ENCODE measurements at places on chromosomes 12 and 14.

GRCh38 chr14:89308232-89308959 lies 108.6 kb downstream of the FOXN3 start:
- no peak for DNase-seq

DNA sequence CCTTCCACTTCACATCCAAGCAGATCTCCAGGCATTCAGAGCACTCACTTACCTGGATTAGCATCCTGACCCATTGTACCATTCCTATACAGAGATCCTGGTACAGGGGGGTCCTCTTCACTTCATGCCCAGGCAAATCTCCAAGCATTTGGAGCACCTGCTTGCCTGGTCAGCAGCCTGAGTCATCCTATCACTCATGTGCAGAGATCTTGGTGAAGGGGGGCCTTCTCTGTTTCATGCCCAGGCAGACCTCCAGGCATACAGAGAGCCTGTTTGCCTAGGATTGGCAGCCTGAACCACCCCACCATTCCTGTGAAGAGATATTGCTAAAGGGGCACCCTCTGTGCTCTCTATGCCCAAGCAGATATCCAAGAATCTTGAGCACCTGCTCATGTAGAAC lies 111.1 kb upstream of the CCDC175 start:
- no peak for DNase-seq

- DNase-seq, result no peak
Observed at GRCh38 chr14:81633496-81633895, 99.8 kb upstream of the SEL1L start.

DNA sequence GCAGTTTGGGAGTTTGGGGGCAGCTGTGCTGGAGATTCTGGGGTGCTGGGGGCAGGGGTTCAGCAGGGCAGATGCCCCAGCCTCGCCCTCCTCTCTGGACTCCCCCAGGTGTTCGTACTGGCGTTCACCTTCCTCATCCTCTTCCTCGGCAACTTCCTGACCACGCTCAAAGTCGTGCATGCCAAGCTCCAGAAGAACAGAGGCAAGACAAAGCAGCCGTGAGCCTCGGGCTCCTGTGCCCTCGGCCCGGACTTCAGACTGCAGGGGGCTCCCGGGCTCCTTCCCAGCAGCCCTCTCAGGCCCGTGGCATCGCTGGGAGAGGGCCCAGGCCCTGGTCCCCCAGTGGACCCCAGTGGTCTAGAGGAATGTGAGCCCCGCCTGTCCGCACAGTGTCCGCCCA lies 18.0 kb downstream of the RHOF start:
- DNase-seq, result no peak

GRCh38 chr12:27578689-27579372 lies 54.8 kb downstream of the PPFIBP1 start:
- DNase-seq, result no peak

- peak; percentile 17 for DNase-seq
Observed at GRCh38 chr14:77421201-77421600, 2.1 kb downstream of the NOXRED1 start.

DNA sequence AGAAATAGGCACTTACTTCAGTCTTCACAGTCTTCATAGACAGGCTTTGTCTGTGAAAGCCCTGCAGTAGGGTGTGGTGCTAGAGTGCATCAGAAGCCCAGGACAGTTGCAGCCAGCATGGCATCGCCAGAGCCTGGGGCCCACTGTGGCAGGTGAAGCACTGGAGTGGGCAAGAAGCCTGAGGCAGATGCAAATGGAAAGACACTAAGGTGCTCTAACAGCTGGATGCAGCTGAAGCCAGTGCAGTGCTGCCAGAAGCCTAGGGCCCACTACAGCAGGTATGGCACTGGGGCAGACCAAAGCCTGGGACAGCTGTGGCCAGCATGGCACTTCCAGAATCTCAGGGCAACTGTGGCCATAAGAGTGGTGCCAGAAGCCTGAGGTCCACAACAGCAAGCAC lies 358.6 kb downstream of the SYT1 start:
- no peak for DNase-seq

GRCh38 chr12:38445040-38445439 lies 128.5 kb downstream of the ALG10B start:
- no peak for DNase-seq

DNA sequence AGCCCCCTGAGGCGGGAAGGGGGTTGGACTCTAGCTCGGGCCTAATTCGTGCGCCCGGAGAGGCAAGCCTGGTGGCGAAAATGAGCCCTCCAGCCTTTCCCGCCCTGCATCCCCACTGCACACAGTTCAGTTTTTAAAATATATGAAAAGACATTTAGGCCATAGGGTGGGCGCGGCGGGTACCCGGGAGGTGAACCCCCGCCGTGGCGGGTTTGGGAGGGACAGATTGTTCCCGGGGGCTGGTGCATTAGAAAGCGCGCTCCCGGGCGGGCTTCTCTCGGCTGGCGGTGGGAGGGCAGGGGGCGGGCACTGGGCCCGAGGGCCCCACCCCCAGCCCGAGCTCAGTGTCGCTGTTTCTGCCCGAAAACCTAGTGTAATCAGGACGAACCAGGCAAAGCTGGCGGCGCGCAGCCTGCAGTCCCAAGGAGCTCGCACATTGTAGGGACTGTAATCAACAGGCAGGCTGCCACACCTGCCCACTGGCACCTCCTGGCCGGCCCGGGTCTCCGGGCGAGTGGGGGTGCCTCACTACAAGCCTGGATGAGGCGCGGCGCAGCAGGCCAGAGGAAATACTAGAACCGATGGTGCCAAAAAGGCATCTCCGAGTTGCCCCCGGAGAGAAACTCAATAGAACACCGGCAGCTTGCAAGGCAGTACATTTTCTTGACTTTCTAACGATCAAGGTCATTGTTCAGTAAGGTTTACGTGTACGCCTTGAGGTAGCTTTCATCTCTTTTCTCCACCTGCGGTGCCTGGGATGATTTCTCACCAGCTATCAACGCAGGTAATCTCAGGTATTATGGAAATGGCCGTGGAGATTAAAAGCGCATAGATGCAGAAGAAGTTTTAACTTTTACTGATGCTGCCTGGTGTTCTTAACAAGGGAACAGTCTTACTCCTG lies 764 bp upstream of the SPTB start:
- DNase-seq, result no peak

DNA sequence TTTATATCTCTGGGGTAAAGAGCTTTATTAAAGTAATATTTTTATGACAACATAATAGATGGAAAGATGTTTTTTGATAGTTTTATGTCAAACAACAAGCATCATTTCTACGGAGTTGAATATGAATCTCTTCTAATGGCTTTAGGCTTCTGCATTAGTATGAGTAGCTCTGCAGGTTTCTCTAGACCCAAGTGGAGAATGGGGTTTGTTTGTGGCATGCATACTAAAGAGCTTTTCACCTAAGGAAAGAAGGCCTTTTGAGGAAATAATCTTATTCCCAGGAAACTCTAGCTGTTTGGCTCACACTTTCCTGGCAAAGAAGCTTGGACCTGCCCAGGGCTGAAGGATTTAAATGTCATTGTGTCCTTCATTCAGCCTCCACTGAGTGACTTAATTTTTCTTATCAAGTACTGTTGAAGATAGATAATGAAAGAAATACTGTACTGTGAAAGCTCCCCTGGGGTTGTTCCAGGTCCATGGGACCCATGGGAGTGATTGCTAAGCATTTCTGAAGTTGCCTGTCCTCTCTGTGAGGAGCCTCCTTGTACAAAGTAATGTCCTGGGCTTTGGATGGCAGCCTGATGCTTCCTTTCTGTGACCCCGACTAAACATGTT lies 469.3 kb downstream of the LRIG3 start:
- DNase-seq, result no peak

- DNase-seq, result no peak
Observed at GRCh38 chr12:82690006-82690405, 3.3 kb downstream of the TMTC2 start.

DNA sequence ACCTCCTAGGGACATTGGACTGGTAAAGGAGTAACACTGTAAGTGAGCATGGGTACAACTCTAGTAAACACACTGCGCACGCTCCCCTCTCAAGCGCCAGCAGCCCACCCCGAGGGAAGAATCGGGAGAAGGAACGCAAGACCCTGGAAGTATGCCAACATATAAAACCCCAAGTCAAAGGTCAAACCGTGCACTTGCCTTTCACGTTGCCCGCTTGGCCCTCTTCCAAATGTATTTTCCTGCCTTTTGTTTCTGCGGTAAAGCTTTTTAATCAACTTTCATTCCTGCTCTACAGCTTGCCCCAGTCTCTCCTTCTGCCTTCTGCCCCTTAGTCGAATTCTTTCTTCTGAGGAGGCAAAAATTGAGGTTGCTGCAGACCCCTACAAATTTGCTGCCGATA lies 17.6 kb upstream of the CHST11 start:
- DNase-seq, result no peak

GRCh38 chr14:105209646-105210045 lies 28.5 kb upstream of the NUDT14 start:
- DNase-seq, result no peak

DNA sequence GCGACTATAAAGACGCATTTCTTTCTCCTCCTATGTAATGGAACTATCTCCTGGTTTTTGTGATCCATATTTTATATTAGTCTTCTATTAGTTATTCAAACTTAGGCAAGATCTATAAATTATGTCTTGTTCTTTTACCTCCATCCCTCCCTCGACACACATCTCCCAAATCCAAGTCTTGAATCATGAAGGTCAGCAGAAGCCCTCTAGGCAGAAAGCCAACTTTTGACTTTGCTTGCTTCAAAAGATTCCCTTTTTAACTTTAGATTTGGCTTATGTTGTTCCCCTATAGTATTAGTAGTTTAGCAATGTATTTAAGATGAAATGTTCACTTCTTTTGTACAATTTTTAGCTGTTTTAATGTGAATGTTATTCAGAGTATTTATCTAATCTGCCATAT lies 689.8 kb downstream of the SLC6A15 start:
- DNase-seq, result no peak

- peak; percentile 22 for DNase-seq
Observed at GRCh38 chr12:46659032-46659650, 166.7 kb downstream of the SLC38A4 start.

- DNase-seq, result no peak
Observed at GRCh38 chr12:46244273-46244915, 24.4 kb downstream of the SLC38A1 start.

DNA sequence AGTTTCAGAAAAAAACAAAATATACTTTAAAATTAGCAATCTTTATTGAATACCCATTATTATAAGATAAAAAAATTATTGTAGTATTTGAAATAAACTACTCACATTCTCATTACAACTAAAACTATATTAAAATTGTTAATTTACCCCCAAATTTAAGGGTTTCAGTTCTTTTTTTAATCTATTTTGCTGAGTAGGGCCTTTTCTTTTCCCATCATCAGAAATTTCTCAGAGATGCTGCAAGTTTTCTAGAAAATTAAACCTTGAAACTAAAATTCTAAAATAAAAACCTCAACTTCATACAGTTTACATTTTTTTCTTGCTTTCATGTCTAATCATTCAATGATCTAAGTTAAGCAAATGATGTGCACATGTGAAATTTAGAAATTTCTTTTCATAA lies 10.1 kb downstream of the ARMH4 start:
- no peak for DNase-seq

- peak; percentile 60 for DNase-seq
Observed at GRCh38 chr12:121568971-121569751, 11.7 kb downstream of the KDM2B start.

- DNase-seq, result peak; percentile 36
Observed at GRCh38 chr12:43976027-43976426, 140.1 kb downstream of the TMEM117 start.

DNA sequence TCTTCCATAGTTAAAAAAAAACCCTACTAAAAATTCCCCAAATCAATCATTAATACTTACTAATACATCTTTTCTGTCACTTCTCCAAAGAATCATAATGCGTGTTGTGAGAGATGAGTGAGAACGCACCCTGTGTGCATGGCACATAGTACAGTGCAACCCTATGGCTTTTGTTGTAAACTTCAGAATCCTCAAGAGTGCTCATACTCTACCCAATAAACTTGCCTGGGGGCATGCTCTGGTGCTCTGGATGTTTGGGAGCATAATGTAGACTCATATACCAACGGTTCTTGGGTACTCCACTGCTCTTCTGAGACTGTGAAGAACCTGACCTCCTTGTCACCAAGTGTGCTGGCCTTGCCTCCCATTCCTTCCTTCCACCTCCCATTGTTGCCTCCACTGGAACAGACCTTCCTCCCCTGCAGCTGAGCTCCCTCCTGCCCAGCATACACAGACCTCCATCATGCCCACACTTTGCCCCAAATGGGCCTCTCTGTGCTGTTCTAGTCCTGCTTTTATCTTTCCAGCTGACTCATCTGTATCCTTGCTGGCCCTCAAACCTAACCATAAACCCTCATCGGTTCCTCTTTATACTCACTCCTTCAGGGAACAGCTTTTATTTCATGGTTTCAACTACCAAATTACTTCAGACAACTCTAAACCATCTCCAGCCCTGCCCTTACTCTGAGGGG lies 8.9 kb downstream of the DCP1B start:
- no peak for DNase-seq

DNA sequence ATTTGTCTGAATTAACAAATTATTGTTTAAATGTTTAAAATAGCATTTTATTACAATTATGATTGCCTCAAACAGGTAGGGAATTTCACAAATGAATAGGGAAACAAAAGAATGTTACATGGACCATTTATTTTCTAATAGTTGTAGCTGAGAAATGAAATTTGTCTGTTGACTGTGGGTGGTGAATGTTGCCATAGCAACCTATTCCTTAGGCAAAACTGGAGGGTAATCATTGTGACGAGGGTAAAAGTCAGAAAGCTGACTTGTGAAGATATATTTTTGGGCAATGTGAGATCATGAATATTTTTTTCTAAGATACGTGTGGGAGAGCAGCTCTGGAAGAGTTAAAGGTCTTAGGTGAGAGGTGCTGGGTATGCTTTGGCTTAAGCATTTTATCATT lies 24.2 kb upstream of the CLEC14A start:
- DNase-seq, result no peak

- no peak for DNase-seq
Observed at GRCh38 chr14:99552572-99553216, 51.3 kb downstream of the CCDC85C start.

DNA sequence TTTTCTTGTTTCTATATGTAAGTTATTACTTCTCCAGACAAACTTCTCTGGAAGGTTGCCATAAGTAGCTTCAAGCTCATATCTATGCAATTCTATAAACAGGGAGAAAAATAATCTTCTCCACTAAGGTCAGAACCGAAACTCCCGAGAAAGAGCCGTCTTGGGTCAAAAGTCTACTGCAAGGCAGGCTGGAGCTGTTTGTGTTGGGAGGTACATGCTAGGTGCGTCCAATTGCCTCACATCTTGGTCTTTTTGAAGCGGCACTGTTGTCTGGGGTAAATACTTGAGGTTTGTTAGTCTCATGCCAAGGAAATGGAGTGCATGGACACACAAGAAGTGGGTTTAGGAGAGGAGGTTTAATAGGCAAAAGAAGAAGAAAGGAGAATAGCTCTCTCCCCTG lies 674.7 kb upstream of the TMEM132C start:
- no peak for DNase-seq

- peak; percentile 84 for DNase-seq
Observed at GRCh38 chr14:84343656-84344055, 1186.3 kb upstream of the FLRT2 start.

- no peak for DNase-seq
Observed at GRCh38 chr12:76546889-76547288, 12.7 kb downstream of the OSBPL8 start.

GRCh38 chr12:61188801-61189595 lies 1071.2 kb upstream of the USP15 start:
- DNase-seq, result no peak

GRCh38 chr12:49880756-49881414 lies 22.8 kb downstream of the FAIM2 start:
- no peak for DNase-seq

- DNase-seq, result no peak
Observed at GRCh38 chr12:71447691-71448132, 8.1 kb downstream of the LGR5 start.
